Activated CD4-positive, CD25-positive, alpha-beta regulatory T cell (primary cell): ENCODE measurements at places on chromosomes 3 and 15.

DNA sequence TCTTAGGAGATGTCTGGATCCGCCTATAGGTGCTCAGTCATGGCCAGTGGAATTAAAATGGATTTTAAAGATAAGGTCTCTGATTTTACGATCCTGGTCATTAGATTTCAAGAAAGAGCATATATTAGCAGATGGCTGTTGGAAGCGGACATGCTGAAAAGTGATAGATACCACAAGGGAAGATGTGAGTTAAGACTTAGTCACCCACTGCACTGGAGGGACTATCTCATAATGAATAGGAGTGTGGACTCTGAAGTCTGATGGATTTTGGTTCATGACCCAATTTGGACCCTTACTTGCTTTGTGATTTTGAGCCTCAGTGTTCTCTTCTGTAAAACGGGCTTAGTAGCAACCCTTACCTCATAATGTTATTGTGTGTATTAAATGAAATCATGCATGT, 214.7 kb downstream of the CHST2 start:
- no peak for DNase-seq

GRCh38 chr15:58227706-58228543, 89.7 kb downstream of the AQP9 start:
- peak; percentile 53 for DNase-seq

DNA sequence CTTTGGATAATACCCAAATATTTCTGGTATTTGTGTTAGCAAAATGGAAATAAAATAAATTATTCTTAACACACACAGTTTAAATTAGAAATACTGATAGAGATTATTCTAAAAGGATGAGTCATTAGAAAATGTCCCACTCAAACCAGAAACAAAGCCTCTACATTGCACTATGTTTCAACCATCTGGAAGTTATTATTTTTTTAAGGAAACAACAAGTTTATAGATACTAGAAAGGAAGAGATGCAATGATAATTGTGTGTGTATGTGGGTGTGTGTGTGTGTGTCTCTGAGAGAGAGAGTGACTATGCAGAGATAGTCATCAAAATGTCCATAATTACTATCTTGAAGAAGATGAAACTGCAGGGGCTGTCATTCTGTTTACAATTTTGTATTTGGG, 1340.5 kb downstream of the ROBO1 start:
- DNase-seq, result no peak

GRCh38 chr15:48076454-48076853, 44.3 kb upstream of the SLC24A5 start:
- DNase-seq, result no peak

- DNase-seq, result no peak
Measured at GRCh38 chr15:66798426-66799061, 96.5 kb downstream of the SMAD6 start.

DNA sequence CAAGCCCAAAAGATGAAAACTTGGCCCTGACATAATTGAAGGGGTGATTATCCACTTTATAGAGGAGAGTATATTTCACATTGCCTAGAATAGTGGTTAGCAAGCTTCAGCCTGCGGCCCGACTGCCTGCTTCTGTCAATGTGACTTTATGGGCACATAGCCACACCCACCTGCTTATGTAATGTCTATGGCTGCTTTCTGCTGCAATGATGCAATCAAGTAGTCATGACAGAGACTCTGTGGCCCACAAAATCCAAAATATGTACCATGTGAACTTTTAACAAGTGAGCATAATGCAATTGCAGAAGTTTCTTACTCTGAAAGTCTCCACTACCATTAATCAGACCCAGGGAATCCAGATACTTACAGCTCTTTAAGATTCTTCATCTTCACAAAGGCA, 103.1 kb downstream of the LRIG1 start:
- DNase-seq, result no peak

GRCh38 chr3:195556390-195556789, 13.3 kb upstream of the PPP1R2 start:
- DNase-seq, result no peak

- no peak for DNase-seq
Measured at GRCh38 chr3:191882289-191882688, 421.3 kb downstream of the PYDC2 start.

DNA sequence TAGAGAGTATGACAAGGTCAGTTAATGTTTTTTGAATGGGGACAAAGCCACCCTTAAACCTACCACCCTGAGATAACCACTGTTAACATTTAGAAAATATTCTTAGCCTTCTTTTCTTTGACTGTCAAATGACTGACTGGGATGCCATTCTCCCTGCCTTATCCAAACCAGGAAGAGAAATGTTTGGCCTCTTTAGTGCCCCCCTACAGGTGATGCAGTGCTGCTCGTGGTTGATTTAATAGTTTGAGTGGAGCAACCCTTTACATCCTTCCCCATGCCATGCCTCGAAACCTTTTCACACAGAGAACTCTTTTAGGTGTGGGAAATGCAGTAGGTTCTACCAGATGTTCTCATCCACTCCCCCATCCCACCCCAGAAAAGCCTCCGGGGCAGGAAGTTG, 38.7 kb upstream of the UMPS start:
- no peak for DNase-seq

DNA sequence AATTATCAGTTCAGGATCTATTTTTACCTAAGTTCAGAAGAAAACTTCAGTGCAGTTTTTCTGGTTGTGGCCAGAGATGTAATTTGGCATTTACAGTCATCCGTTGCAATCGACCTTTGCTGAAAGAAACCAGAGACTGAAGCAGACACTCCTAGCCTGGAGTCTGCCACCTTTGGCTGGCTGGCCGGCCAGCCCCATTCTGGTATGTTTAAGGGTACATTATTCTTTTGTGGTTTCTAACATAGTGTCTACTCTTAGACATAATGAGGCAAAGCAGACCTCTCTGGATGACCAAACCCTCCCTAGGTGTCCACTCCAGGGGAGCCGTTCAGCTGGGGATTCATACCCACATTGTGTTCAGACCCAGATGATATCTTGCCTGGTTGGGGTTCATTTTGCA, 275.9 kb upstream of the TPM1 start:
- DNase-seq, result no peak

GRCh38 chr15:53611145-53611920, 148.1 kb downstream of the WDR72 start:
- no peak for DNase-seq

DNA sequence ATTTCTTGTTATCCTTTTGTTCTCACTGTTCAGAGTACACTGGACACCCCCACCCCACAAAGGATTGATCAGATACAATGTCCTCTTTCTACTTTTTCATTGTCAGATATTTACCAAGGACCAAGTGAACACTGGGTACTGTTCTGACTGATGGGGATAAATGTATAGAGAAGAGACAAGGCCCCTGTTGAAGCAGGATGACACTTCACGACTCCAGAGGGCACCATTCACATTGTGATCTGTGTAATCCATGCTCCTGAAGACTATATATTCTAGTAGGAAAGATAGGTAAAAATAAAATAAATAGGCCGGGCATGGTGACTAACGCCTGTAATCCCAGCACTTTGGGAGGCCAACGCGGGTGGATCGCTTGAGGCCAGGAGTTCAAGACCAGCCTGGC, 7.2 kb upstream of the CRYGS start:
- DNase-seq, result no peak

DNA sequence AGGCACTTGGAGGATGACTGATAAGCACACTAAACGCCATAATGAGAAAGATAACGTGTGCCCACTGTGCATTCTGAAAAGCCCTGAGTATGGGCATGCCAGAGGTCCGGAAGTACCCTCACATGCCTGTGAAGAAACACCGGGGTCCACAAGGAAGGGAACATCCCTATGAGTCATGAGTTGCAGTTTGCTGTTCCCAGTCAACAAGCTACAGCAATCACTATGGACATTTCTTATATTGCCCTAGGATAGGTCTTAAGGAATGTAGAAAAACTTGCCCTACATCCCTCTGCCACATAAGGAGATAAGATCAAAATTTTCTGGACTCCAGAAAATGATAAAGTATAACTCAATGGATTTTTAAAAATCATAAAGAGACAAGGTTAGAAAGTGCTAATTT, 9.9 kb downstream of the MB21D2 start:
- no peak for DNase-seq

DNA sequence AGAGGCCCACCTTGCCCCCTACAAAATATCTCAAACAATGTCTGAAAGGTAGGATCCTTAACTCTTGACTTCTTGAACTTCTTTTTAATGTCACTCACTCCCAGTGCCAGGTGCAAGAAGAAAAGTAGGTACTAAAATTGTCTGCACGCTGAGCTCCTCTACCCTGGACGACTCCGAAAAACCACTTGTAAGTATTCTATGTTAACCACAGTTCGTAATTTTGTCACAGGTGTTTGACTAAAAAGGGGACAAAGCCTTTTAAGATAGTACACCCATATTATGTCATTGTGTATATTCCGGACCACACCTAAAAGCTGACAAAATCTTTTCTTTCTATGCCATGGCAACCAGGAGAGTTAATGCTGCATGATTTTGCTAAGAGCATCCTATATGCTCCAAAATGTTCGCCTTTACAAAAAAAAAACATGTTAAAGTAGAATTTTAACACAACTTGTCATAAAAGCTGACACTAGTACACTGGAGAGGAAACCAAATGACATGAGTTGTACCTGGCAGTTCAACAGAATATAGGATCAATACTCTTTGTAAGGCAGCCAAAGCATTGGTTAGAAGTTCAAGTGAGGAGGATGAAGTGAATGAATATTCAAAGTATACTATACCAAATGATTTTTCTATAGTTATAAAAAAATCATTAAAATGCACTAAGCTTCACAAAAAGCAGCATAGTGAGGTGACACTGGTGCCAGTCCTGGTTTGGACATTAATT, 210.5 kb downstream of the FOXP1 start:
- no peak for DNase-seq

DNA sequence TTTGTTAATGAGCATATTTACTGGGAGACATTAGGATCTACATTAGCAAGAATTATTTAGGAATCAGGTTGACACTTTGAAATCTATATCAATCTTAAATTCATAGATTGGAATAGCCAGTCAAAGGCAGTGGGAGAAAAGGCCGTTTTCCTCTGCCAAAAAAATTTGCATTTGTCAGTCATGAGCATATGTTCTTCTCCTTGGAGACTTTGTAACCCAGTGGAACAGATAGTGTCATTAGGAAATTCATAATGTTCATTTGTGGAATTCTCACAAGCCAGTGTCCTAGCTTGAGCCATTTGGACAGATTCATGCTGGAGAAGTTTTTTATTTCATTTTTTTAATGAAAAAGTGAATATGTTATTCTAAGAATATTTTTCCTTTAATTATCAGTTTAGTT, 260.1 kb downstream of the OXSM start:
- no peak for DNase-seq

GRCh38 chr15:98003518-98003917, 43.0 kb downstream of the ARRDC4 start:
- no peak for DNase-seq

DNA sequence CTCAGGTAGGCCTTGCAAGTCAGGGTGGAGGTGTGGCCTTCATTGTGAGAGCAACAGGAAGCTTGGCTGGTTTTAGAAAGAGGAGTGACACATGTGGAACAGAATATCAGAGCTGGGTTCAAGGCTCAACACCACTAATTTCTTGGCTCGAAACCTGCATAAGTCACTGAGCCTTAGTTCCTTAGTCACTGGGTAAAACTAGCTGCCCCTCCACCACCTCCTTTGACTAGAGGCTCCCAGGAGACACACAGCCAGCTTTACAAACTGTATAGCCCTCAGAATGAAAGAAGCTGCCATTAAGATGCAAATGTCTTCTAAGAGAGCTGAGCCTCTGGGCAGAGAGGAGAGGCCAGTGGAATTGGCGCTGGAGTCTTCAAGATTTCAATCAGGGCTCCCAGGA, 67.7 kb downstream of the CERS3 start:
- no peak for DNase-seq

DNA sequence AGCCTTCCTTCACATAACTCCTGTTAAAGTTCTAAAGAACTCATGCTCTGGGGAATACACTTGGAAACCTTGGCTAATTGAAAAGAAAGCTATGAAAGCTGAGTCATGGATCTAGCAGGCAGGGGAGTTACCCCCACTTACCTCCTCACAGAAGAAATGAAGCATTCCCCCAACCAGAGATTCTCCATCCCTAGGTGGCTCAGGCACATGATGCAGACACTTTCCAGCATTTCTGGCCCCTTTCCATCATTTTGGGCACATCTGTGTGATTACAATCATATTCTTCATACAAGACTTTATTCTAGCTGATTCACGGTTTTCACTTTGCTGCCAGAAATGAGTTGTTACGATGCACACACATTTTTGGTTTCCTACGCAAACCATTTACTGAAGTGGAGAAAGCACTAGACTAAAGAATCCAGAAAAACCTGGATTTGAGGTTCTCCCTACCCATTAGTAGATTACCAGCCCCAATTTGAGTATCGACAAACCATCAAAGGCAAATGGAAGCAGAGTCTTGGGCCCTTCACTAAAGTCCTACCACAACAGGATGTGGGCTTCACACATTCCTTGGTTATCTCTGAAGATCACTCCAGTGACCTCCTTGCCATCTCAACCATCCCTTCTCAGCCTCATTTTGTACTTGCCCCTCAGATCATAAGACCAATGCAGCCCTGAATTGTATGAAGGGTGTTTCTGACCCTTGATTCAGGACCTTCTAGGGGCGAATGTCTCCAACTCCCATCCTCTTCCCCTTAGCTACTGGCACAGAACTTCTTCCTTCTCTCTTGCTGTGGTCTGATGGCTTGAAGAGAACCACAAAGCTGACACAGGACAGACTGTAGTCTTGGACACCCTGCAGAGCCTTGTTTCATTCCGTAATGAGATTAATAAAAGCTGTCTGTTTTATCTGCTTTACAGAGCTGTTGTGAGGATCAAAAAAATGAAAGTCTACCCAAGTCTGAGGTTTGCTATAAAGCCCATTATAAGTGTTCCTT, 42.5 kb upstream of the SNRK start:
- DNase-seq, result no peak

- no peak for DNase-seq
Measured at GRCh38 chr3:39346785-39347585, 17.5 kb downstream of the CCR8 start.

- no peak for DNase-seq
Measured at GRCh38 chr15:71437404-71437803, 322.1 kb downstream of the THSD4 start.

DNA sequence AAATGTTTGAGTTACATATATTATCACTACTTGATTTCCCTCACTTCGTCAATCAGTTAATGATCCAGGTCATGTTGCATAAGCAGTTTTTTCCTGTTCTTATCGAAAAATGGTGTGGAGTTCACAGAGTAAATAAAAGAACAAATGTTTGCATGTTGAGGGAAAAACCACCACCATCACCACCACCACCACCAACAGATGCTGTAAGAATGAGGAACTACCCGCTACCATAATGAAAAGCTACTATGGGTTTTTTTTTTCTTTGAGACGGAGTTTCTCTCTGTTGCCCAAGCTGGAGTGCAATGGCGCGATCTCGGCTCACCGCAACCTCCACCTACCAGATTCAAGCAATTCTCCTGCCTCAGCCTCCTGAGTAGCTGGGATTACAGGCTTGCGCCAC, 27.6 kb downstream of the RUBCN start:
- no peak for DNase-seq

DNA sequence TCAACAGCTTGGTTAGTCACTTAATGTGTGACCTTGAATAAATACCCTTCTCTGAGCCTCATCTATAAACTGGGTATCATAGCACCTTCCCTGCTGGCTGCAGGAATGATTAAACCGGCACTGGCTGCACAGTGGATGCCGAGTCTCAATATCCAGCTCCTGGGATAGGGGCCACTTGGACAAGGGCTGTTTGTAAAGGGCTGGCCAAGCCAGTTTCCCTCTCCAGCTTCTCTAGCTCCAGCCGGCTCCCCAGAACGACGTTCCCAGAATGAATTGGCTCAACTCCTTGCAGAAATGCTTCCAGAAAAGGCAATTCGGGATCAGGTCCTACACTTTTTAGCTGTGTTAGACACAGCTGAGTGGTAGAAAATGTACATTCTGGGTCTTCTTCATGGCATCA, 58.8 kb downstream of the LSM3 start:
- DNase-seq, result no peak

GRCh38 chr3:43247561-43248184, 38.7 kb upstream of the SNRK start:
- no peak for DNase-seq
